ENCODE measurements at places on chromosomes 4 and X.

DNA sequence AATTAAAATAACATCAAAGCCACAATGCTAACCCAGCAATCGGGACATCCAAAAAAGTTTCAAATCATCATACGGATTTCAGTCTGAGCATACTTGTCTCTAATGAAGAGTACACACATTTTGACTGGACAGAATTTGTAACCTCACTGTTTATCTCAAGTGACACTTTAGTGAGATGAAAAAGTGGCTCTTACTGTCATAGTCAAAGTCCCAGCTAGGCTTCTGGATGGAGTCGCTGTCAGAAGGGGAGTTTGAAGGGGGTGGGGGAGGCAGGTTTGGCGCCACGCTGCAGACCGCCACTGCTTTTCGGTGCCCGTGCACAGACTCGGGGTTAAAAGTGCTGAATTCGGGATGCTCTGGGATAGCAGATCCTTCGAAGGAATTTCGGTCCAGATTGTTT lies 41.0 kb upstream of the MTNR1A start:
- no peak for DNase-seq
- H3K27me3 ChIP-seq, result peaks cover 4% of the 10 kb centered on the region
- H3K36me3 ChIP-seq, result no peaks in the 10 kb centered on the region
- no peak overlapping the region for H3K27ac ChIP-seq
- H3K4me3 ChIP-seq, result no peak overlapping the region

GRCh38 chr4:188332265-188332664 lies 193.0 kb downstream of the TRIML1 start:
- no peak overlapping the region for H3K4me3 ChIP-seq
- no peak overlapping the region for H3K27ac ChIP-seq
- H3K36me3 ChIP-seq, result no peaks in the 10 kb centered on the region
- H3K27me3 ChIP-seq, result no peaks in the 10 kb centered on the region

DNA sequence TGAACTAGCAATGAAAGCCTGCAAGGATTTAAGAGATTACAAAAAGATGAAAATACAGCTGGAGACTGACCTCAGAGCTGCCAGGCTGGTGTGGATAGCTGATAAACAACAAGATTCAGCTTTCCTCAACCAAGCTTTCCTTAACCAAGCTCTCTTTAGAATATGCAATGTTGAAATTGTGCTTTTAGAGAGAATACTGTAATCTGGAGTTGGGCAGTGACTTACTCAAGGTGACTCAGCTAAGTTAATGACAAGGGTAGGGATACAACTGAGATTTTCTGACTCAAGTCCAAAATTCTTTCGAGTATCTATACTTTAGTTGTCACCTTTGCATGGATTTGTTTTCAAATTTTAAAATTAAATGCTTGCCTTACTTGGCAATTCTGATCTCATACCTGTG lies 98.0 kb downstream of the AMMECR1 start:
- no peaks in the 10 kb centered on the region for H3K27me3 ChIP-seq
- DNase-seq, result no peak
- H3K4me3 ChIP-seq, result no peak overlapping the region
- no peak overlapping the region for H3K27ac ChIP-seq

GRCh38 chr4:129822701-129823100 lies 726.7 kb downstream of the C4orf33 start:
- no peak for DNase-seq
- H3K36me3 ChIP-seq, result no peaks in the 10 kb centered on the region
- no peaks in the 10 kb centered on the region for H3K4me1 ChIP-seq

GRCh38 chrX:77493677-77494553 lies 46.7 kb downstream of the FGF16 start:
- H3K4me1 ChIP-seq, result no peaks in the 10 kb centered on the region
- no peak overlapping the region for H3K27ac ChIP-seq
- H3K4me3 ChIP-seq, result no peak overlapping the region
- H3K27me3 ChIP-seq, result no peaks in the 10 kb centered on the region
- DNase-seq, result no peak

GRCh38 chr4:156195914-156196313 lies 242.2 kb upstream of the CTSO start:
- H3K4me1 ChIP-seq, result no peaks in the 10 kb centered on the region
- no peak overlapping the region for H3K4me3 ChIP-seq

- peaks cover 8% of the 10 kb centered on the region for H3K27me3 ChIP-seq
- no peaks in the 10 kb centered on the region for H3K36me3 ChIP-seq
- H3K4me3 ChIP-seq, result no peak overlapping the region
- peaks cover 5% of the 10 kb centered on the region for H3K4me1 ChIP-seq
Observed at GRCh38 chrX:1075741-1076140, 136.7 kb downstream of the CRLF2 start.

DNA sequence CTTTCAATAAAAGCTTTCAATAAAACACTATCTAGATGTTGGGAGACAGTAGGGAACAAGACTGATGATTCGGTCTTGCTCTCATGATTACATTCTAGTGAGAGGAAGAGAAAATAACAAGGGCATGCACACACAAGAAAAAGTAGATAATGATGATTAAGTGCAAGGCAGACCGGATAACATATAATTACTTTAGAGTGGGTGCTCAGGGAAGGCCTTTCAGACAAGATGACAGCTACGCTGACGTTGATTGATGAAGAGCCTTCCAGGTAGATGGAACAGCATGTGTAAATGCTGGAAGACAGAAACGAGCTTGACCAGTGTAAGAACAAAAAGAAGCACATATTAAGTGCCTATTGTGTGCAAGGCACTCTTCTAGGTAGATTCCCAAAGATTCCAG lies 43.4 kb downstream of the TXK start:
- no peak overlapping the region for H3K27ac ChIP-seq
- no peak for DNase-seq
- peaks cover 16% of the 10 kb centered on the region for H3K4me1 ChIP-seq

- H3K36me3 ChIP-seq, result peaks cover 15% of the 10 kb centered on the region
- H3K27me3 ChIP-seq, result no peaks in the 10 kb centered on the region
- DNase-seq, result no peak
Observed at GRCh38 chrX:123601437-123601836, 131.4 kb downstream of the THOC2 start.

DNA sequence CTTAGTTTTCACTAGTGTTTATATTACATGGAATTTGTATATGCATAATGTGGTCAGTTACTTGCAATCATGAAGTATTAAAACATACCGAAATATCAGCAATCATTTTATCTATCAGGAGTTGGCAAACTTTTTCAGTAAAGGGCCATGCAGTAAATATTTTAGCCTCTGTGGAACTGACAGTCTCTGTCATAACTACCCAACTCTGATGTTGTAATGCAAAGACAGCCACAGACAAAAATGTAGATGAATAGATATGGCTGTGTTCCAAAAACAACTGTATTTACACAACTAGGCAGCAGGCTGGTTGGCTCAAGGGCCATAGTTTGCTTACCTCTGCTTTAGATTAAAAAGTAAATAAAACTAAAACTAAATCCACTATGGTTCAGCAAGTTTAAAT lies 200.2 kb downstream of the HS3ST1 start:
- H3K27me3 ChIP-seq, result no peaks in the 10 kb centered on the region
- no peak overlapping the region for H3K27ac ChIP-seq
- H3K4me3 ChIP-seq, result no peak overlapping the region
- H3K36me3 ChIP-seq, result no peaks in the 10 kb centered on the region

GRCh38 chrX:1554469-1555210 lies 17.7 kb upstream of the P2RY8 start:
- H3K4me1 ChIP-seq, result peaks cover 45% of the 10 kb centered on the region
- peaks cover 6% of the 10 kb centered on the region for H3K36me3 ChIP-seq
- H3K27ac ChIP-seq, result peak overlapping the region; percentile 87
- H3K4me3 ChIP-seq, result peak overlapping the region; percentile 50

- no peaks in the 10 kb centered on the region for H3K4me1 ChIP-seq
- no peak overlapping the region for H3K4me3 ChIP-seq
Observed at GRCh38 chrX:32894679-32895078, 316.7 kb downstream of the DMD start.

DNA sequence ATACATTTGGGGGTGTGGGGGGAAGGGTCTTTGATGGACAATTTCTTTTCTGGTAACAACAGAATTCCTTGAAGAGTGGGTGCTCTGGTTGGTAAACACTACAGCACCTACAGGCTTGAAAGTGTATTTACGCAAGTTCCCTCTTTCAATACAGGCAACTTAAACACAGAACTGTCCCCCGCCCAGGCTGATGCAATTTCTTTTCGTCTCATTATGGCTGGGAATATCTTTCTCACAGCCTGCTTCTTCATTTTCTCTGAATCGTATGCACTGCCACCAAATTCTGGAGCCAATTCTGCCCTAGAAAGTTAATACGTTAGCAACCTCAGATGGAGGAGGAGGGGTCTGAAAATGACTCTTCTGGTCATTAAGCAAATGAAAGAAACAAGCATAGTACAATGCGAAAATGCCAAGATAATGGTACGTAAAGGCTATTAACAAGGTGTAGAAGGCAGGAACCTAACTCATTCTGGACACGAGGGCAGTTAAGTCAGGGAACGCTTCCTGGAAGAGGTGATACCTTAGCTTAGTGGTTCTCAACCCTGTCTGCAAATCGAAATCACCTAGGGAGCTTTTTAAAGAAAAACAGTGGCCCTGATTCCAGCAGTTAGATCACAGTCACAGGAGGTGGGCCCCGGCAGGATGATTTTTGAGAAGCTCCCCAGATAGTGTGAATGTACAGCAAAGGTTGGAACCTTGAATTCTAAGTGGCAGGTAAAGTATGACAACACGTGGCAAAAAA lies 1.0 kb downstream of the AGA start:
- peaks cover 18% of the 10 kb centered on the region for H3K4me1 ChIP-seq
- H3K27me3 ChIP-seq, result no peaks in the 10 kb centered on the region

DNA sequence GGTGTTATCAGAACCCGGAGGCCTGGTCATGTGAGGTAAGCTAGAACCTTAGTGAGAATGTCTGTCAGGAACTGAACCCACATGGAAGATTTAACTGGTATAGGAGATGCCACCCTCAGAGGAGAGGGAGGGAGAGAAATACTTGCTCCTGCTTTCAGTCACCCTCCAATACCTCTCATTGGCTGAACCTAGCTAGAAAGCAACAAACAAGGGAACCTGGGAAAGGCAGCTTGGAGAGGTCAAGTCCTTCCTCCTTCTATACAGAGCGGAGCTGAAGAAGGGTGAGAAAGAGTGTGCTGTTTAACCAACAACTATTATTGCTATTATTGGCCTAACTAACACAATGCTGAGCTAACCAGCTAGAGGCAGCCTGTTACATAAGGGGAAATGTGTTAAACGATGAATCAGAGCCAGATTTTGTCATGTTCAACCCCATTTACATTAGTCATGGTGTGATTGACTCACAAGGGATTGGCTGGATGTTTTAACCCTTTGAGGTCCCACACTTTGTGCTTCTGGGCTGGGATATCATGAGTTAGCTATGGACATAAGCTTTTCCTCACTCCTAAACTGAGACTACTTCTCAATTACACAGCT lies 96.5 kb upstream of the ESX1 start:
- H3K4me1 ChIP-seq, result no peaks in the 10 kb centered on the region
- no peak overlapping the region for H3K27ac ChIP-seq
- peaks cover 3% of the 10 kb centered on the region for H3K27me3 ChIP-seq
- no peaks in the 10 kb centered on the region for H3K36me3 ChIP-seq
- DNase-seq, result no peak

DNA sequence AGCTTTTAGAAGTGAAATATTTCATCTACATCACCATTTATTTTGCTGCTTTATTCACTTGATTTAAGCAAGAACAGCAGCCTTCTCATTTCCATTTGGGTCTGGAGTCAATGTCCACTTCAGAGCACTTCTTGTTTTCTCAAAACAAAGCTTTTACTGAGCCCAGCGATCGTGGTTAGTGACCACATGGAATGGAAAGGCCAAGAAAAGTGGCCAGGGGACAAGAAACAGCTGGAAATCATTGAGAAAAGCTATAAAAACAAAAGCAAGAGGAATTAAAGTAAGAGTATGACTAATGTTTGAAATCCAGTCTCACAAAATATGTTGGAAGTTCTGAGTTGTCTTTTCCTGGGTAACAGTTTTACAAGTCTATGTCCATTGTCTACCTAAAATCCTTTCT lies 328.4 kb upstream of the INTU start:
- no peak overlapping the region for H3K4me3 ChIP-seq
- DNase-seq, result no peak
- no peaks in the 10 kb centered on the region for H3K36me3 ChIP-seq
- H3K27me3 ChIP-seq, result no peaks in the 10 kb centered on the region
- H3K27ac ChIP-seq, result no peak overlapping the region

GRCh38 chr4:150070464-150071170 lies 7.6 kb upstream of the DCLK2 start:
- no peak overlapping the region for H3K27ac ChIP-seq
- no peak overlapping the region for H3K4me3 ChIP-seq
- H3K27me3 ChIP-seq, result peaks cover 27% of the 10 kb centered on the region

DNA sequence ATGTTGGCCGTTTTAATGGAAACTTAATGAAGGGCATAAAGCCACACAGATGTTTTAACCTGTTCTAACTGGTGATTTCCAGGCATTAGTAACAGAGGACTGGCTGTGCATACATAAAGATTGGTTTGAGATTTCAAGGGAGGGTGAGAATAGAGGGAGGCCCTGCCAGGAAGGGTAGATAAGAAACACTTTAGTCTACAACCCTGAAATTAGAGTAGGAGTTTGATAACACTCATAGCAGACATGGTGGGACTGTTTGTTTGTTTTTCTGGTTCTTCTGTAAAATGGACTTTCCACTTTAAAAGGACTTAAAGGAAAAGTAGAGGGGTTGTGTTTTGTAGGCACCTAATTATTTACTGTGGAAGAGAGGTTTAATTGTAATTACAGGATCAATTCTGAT lies 16.2 kb downstream of the SLC4A4 start:
- no peaks in the 10 kb centered on the region for H3K36me3 ChIP-seq
- no peak overlapping the region for H3K27ac ChIP-seq
- no peak for DNase-seq

DNA sequence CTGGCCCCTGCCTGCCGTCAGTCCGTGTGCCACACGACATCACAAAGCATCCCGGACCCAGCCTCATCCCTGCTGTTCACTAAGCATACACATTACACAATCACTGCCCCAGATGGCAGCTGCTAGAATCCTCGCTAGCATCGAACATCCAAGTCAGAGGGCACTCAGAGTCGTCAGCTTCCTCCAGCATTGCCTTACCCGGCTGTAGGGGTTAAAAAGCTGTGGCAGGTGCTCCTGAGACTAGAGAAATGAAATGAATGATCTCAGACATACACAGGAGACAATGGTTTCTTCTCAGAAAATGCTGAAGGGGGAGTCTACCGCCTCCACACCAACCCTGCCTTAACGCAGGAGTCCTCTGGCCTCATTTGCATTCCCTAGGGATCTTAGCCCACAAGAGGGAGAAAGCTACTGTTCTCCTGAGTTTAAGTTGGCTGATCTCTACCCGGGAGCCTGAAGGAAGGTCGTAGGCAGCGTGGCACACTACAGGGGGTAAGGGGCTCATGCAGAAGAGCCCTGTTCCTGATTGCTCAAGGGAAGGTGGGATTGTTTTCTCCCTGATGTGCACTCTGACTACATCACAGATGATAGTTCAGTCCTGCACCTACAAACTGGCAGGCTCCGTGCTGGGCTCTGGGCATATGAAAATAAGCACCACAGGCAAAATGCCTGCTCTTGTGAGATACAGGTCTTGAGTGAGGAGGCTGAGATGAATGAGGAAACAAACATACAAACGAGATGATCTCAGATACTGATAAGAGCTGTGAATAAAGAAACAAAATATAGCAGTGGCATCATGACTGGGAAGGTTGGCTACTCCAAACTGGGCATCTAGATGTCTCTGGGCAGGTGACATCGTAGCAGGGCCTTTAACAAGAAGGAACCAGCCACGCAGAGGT lies 2.6 kb upstream of the KIAA0232 start:
- H3K4me1 ChIP-seq, result peaks cover 36% of the 10 kb centered on the region
- no peak for DNase-seq
- H3K4me3 ChIP-seq, result no peak overlapping the region

All from activated CD4-positive, alpha-beta memory T cell treated with anti-CD3 and anti-CD28 coated beads for 36 hours (primary cell).